Stimulated activated CD8-positive, alpha-beta memory T cell treated with anti-CD3 and anti-CD28 coated beads, Interleukin-2, amount 100 ng/mL, for 1 hour (primary cell): ENCODE measurements at places on chromosomes 13 and 19.

GRCh38 chr19:1864480-1865171 lies 1.2 kb upstream of the KLF16 start:
- DNase-seq = no peak

- DNase-seq = no peak
Measured at GRCh38 chr13:34361560-34361959, 543.6 kb downstream of the RFC3 start.

GRCh38 chr13:111402441-111402840 lies 82.0 kb downstream of the TEX29 start:
- DNase-seq = no peak

GRCh38 chr19:8034178-8034525 lies 18.4 kb upstream of the CCL25 start:
- DNase-seq = no peak

DNA sequence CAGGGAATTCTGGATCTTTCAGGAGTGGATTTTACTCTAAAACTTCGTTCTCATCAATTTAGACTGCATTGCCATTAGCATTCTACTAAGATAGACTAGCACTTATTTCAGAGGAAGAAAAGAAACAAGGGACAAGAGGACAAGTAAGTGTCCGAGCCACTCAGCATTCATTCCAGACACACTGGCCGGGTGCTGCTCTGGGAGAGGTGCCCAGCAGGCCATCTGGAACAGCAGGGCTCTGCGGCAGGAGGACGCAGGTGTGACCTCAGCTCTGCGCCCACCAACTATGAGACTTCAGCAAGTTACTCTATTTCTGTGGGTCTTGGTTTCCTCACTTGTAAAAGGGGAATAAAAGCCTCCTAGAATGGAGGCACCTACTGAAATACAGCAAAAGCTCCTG lies 4.2 kb downstream of the EPS15L1 start:
- DNase-seq = no peak

DNA sequence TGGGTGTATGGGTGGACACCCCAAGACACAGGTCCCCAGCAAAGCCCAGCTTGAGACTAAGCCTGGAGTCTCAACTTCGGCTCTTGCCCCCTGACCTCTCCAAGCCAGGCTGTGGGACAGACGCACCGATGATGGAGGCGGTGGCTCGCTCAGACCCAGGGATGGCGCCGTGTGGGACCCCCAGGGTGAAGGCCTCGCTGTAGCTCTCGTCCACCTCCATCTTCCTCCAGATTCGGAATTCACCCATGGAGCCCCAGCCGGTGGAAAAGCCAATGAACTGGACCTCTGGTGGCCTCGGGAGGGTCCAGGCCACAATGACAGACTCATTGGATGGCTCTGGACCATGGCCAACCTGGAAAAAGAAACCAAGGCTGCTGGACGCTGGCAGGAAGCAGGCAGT lies 39.1 kb downstream of the F2RL3 start:
- DNase-seq = no peak

- DNase-seq = no peak
Measured at GRCh38 chr13:94799299-94799698, 87.0 kb upstream of the SOX21 start.

DNA sequence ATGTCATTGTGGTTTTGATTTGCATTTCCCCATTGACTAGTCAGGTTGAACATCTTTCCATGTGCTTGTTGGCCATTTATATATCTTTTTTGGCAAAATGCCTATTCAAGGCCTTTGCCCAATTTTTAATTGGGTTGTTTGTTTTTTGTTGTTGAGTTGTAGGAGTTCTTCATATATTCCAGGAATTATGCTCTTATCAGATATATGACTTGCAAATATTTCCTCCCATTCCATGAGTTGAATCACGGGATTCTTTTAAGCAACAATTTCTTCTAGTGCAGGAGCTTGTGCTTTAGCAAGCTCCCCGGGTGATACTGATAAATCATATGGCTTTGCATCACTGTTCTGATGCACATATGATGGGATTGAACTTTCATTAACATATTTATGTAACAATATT lies 47.0 kb upstream of the FLT1 start:
- DNase-seq = no peak

GRCh38 chr13:105764486-105764885 lies 771.0 kb downstream of the EFNB2 start:
- no peak for DNase-seq

DNA sequence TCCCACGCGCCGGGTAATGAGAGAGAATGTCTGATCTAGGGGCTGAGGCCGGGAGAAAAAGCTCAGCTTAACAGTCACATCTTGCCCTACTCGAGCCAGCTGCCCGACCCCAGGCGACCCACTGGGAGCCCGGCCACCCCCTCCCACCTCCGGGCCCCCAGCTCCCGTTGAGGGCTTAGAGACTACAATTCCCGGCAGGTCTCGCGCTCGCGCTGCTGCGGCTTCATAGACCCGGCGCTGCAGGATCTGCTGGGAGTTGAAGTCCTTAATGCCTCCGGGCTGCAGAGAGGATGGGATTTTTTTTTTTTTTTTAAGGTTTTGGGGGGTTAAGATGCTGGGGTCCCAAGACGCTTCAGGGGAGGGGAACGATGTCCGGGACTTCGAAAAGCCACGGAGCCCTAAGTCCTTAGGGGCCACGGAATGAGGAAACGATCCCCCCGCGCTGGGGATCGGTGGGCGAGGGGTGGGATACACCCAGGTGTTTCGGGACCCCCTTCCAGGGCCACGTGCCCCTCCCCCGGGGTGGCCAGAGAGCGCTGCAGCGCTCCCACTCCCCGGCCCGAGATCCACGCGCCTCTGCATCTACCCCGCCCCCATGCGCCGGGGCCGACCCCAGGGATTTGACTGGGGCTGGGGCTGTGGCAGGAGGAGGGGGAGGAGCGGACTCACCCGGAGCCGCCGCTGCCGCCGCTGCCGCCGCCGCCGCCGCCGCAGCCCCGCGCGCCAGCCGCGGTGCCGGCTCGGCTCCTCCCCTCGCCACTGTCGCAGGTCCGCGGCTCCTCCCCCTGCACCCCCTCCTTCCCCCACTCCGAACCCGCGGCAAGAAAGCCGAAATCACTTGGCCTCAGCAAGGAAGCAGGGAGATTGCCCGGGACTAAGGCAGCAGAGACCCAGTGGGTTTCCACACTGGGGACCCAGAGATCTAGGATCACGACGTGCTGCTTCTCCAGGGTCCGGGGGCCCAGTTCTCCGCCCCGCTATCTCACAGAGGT lies at the start of gene SYT3:
Gene SYT3, minus strand, starts transcription at position 761 of the 992 bp plus-strand sequence. CDS start 2,470 bp downstream, outside the sequence.
- DNase-seq = no peak

DNA sequence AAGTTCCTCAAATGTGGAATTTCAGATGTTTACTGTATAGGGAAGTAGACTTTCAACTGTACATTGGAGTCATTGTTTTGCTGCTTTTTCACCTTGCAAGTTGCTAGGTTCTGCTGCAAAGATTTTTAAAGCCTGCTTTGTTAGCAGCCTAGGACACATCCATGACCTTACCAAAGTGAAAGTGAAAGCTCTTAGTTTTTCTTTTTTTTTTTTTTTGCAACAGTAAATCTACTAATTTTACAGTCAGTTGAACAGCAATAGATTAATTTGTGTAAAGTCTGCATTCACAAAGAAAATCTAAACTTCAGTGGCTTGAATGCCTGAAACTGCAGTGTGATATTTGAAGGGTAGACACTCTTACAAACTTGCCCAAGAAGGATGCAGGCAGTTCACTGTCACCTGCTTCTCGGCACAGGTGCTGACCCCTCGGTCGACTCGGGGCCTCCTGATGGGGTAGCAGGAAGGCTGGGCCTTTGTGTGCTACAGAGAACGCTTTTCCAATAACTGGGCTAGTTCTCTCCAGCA lies 5.0 kb upstream of the MTIF3 start:
- DNase-seq = no peak

DNA sequence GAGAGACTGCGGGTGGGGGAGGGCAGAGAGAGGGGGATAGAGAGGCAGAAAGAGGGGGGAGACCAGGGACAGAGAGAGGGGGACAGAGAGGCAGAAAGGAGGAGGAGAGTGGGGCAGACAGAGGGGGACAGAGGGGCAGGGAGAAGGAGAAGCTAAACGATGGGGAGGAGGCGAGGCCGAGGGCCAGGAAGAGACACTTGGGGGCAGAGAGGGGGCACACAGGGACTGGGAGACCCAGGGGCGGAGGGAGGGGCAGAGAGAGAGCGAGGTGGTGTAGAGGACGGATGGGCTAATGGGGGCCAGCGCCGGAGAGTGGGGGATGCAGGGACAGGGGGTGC lies 666 bp downstream of the MEIS3 start:
- DNase-seq = no peak

DNA sequence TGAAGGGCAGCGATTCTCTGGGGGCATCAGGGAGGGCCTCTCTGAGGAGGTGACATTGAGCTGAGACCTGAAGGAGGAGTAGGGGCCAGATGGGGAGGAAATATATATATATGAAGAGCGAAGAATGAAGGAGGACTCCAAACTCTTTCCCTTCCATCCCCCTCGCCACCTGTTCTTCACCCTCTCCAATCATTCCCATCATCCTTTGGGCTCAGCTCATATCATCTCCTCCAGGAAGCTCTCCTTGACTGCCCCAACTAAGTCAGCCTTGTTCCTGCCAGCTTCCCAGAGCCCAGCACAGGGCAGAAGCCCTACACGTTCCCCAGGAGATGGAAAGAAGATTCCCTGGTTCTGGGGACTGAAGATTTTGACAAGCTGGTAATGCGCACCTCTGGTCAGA lies 33.0 kb upstream of the SEMA6B start:
- no peak for DNase-seq

DNA sequence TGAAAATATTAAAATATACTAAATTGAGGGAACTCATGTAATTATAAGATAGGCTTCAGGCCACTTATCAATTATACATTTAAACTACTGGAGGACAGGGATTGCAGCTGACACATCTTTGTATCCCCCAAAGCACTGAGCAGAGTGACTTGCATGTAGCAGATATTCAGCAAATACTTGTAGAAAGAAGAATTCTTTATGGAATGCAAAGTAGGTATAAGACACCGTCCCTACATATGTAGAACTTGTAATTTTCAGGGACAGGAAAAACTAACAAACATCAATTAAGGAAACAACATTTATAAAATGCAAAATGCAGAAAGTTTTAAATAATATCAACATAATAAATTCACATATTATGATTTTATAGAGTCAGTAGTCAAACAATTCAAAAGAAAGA lies 719.2 kb downstream of the OLFM4 start:
- no peak for DNase-seq

DNA sequence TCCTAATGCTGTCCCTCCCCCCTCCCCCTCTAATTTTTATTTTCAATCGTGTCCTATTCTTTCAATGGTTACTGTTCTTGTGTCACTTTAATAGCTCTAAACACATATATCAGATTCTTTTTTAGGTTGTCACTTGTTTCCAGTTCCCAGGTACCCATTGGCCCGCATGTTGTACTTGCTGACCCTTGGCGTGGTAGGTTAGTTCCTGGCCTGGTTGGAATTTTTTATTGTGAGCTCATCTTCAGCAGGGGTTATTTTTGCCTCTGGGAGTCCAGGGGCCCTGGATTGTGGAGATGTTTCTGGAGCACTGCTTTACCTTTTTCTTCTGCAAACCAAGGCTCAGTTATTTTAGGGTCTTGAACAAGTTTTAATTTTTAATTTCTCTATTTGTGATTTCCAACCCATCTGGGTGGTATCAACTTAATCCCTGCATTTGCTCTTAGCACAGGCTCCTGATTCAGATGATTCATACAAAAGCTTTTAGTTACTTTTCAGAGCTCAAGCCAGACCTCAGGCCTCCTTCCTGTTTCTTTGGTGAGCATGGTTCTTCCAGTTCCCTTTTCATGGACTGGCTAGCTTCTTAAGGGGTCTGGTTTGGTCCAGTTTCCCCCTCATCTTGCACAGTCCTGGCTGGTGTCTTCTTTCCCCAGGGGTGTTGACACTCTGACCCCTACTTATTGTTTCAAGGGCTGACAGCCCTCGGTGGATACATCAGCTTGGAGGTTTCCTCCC lies 220.5 kb downstream of the TM9SF2 start:
- no peak for DNase-seq

DNA sequence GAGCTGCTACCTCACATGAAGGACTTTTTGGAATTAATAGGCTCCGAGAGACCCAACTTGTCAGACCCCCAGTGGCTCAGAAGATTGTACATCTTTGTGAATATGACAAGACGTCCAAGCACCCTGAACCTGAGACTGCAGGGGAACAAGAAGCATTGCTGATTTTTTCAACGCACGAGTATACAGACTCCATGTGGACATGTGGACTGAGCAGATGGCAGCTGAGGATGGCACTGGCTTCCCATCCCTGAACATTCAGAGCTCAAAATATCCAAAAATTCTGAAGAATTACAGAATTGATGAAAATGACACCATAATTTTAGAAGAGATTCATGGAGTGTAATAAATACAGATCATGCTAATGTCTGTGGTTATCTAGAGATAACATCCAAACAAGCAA lies 254.1 kb downstream of the MZT1 start:
- DNase-seq = no peak

DNA sequence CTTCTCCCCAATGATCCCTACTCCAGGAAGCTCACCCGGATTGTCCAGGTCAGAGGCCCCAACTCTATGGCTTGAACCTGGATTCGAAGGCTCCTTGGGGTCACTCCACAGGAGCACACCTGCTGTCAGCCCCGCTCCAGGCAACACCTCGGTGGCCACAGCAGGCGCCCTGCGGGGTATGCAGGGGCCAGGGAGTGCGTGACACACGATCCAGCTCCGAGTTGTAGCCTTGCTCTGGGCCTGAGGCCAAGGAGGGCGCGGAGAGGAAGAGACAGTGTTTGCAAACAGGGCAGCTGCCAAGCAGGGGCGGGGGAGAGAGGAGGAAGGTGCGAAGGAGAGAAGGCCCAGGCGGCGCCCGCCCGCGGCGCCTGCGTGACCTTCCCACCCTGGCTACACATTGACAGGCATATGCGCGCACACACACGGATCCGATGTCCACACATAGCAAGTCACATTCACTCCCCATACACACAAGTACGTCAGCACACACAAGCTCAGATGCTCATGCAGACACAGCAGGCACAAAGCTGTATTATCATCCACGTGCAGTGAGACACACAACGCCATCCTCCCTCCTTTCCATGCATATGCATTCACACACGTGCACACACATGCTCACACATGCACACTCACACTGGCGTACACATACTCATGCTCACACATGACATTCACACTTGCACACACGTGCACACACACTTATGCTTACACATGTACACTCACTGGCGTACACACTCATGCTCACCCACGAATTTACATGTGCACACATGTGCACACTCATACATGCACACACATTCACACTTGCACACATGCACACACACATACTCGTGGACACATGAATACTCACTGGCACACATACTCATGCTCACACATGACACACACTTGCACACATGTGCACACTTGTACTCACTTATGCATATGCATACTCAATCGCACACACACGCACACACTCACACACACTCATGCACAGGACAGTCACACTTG lies 10.4 kb downstream of the SBK2 start:
- no peak for DNase-seq

GRCh38 chr19:1775951-1776605 lies 22.8 kb downstream of the ONECUT3 start:
- DNase-seq = no peak

GRCh38 chr13:36712770-36713169 lies 39.0 kb downstream of the SERTM1 start:
- DNase-seq = no peak

- no peak for DNase-seq
Measured at GRCh38 chr13:102289606-102290005, 112.2 kb downstream of the FGF14 start.

GRCh38 chr19:48196933-48197665 lies 26.6 kb downstream of the ZSWIM9 start:
- no peak for DNase-seq

- DNase-seq = no peak
Measured at GRCh38 chr13:21638319-21639282, 32.3 kb upstream of the FGF9 start.

- DNase-seq = no peak
Measured at GRCh38 chr13:95235199-95235756, 66.0 kb downstream of the ABCC4 start.
